ENCODE measurements at places on chromosomes 13 and 19.

DNA sequence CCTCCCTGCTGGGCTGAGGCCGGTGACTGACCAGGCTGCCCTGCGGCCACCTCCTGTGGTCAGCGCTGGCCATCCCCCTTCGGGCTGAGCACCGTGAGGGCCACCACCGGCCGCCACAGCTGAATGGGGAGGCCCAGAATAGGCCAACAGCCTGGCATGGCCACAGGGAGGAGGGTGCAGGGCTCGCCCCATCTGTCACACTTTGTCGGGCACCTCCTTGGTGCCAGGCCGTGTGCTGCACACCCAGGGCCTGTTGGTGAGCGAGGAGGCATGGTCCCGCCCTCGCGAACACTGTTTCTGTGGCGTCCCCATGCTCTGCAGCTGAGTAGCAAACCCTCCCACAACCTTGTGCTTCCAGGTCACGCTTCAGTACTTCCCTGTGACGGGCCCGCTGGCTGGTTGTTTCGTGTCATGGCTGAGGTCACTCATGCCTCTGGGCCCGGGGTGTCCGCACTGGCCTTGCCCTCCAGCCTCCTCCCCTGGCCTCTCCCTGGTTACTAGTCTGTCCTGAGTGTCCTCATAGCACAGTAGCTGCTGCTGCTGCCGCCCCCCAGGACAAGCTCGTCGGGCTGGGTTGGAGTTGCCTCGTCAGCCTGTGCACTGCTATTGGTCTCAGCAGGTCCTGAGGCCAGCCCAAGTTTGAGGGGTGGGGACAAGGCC is 15.2 kb downstream of the EPN1 start:
- no peak for DNase-seq

- no peak for DNase-seq
Measured at GRCh38 chr13:67048084-67048820, 181.9 kb downstream of the PCDH9 start.

- no peak for DNase-seq
Measured at GRCh38 chr19:49336482-49337266, 1.5 kb downstream of the CD37 start.

DNA sequence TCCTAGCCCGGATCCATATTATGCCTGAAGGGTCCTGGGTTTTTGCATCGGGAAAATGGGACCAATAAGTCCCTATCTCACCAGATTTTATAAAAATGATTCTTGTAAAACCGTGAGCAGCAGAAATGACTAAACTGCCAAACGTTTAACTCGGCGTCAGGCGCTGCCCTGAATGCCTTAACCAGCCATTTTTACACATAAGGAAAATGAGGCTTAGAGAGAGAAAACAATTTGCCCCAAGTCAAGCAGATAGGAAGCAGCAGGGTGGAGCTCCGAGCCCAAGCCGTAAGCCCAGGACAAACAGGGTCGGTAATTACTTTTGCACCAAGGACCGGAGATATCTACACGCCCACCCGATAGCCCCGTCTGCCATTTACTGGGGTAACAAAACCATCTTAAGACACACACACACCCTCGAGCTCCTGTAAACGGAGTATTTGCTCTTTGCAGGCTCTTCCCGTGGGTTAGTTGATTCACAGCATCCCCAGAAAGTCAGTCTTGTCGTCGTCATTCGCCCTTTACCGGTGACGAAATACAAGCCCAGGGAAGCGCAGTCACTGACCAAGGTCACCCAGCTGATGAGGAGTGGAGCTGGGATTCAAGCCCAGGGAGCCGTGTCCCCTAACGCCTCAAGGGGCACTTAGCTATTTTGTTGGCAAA is 16.0 kb upstream of the MRI1 start:
- DNase-seq, result no peak

- no peak for DNase-seq
Measured at GRCh38 chr13:79782541-79783205, 301.7 kb downstream of the NDFIP2 start.

DNA sequence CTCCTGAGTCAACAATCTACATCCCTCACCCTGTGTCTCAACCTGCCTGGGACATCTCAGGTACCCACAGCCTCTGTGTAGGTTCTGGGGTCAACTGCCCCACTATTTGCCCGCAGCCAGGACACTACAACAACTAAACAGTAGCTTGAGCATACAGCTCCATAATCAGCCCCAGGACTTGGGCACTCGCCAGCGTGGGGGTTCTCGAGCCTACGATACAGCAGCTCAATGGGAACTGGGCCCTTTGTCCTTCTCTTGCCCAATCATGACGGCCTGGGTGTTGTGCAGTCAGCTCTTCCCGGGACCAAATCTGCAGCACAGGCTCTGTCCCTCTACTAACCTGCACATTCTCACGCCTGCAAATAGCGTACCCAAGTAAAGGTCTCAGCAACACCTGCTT is 1.3 kb downstream of the ZNF180 start:
- no peak for DNase-seq

- no peak for DNase-seq
Measured at GRCh38 chr13:53382008-53382407, 353.4 kb downstream of the OLFM4 start.

DNA sequence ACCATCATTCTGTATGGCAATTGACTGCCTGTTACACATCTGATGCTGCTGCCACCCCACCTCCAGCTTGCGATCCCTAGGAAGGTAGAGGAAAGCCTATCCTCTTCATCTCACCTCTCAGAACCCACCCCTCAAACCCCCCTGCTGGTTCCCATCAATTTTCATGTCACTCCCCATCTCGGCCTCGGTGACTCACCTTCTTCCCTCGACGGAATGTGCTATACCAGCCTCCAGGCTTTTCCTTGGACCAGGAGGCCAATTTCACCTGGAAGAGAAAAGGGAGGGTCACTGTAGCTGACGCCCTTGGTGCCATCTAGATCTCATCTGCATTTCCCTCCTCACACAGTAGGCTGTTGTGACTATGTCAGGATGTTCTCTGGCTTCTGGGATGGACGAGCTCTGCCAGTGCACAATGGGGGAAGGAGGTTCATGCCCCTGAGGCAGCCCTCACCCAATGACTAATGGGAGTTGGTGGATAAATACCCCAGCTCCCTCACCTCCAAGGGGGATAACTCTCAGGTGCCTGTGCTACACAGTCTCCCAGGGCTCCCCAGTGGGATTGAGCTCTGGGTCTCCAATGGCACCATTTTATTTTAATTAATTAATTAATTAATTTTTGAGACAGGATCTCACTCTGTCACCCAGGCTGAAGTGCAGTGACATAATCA is 26.4 kb upstream of the OLFM2 start:
- no peak for DNase-seq

DNA sequence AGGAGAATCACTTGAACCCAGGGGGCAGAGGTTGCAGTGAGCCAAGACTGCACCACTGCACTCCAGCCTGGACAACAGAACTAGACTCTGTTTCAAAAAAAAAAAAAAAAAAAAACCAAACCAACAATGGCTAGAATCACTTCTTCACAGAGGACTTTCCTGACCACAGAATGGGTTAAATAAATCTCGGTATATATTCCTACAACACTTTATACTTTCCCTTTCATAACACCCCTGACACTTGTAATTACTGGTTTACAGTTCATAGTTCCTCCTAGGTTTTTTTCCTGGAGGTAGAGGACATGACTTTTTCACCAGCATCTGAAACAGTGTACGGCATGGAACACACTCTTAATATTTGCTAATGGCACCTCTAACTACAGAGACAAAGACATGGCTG is 31.4 kb downstream of the ZDHHC20 start:
- no peak for DNase-seq

DNA sequence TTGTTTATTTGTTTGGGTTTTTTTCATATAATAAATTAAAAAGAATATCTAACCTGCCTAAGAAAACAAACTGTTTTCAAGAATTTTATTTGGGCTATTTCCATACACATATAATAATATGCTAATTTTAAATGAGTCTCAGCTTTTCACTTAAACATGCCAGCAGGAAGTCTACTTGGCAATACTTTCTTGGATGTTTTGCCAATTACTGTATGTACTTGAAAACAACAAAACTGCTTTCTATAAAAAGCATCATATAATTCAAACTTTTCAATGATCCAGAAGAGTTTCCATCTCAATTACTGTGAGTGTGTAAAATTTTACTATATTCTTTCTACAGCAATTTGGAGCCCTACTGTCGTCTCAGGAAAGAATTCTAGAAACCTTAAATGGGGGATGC is 961.2 kb downstream of the PCDH17 start:
- no peak for DNase-seq

- no peak for DNase-seq
Measured at GRCh38 chr19:47358936-47359335, 9.8 kb downstream of the DHX34 start.

DNA sequence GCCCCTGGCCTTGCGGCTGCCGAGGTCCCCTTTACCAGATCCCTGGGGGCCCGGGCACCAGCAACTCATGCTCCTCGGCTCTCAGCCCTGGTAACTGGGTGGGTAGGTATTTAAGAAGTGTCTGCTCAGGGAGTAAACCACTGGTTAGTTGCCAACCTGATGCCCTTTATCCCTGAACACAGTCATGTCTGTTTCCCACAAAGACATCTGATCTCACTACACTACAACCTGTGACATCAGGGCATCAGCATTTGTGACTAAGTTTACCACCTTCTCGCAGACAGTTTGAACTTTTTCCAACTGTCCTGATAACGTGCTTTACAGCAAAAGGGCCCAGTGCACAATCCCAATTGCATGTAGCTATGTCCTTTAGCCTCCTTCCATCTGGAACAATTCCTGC is 22.0 kb downstream of the GGACT start:
- no peak for DNase-seq

DNA sequence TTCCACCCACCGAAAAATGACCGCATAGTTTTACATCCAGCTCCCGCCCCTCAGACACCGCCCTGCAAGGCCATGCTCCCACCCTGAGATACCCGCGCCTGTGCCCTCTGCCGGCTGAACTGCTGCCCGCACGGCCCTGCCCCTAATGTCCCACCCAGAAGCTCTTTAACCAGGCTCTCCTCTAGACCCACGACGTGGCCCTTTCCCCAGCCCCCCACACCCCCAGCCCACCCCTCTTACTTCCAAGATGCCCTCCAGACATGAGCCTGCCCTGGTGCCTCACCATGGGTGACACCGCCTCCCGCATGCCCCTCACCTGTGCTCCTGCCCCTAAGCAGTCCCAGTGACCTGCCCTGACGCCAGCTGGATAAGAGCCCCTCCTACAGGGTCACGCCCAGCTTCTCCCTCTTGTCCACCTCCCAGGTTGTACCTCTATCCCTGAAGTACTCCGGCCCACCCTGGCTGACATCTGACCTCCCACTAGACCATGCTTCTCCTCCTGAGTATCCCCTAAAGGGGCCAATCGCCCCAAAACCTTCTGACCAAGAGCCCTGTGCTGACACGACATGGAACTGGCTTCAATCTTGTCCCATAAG is 51.2 kb downstream of the COLGALT1 start:
- no peak for DNase-seq

DNA sequence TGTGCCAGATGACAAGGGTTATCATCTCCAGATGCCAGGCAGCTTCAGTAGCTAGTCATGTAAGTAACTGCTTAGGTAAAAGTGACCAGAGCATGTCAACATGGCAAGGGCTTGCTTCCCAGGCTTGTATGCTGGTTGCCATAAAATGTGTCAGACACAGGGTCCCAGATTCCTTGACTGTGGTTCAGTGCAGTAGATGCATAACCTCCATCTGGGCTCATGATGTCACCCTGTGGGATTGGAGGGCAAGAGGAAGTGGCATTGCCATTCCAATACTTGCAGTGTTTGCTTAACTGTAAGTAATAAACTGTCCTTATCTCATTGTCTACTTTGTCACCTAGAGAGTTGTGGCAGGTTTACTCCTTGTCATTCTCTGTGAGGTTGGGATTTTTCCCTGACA is 226.8 kb downstream of the PCDH17 start:
- DNase-seq, result no peak

GRCh38 chr13:57918086-57918485 is 286.5 kb downstream of the PCDH17 start:
- DNase-seq, result no peak

DNA sequence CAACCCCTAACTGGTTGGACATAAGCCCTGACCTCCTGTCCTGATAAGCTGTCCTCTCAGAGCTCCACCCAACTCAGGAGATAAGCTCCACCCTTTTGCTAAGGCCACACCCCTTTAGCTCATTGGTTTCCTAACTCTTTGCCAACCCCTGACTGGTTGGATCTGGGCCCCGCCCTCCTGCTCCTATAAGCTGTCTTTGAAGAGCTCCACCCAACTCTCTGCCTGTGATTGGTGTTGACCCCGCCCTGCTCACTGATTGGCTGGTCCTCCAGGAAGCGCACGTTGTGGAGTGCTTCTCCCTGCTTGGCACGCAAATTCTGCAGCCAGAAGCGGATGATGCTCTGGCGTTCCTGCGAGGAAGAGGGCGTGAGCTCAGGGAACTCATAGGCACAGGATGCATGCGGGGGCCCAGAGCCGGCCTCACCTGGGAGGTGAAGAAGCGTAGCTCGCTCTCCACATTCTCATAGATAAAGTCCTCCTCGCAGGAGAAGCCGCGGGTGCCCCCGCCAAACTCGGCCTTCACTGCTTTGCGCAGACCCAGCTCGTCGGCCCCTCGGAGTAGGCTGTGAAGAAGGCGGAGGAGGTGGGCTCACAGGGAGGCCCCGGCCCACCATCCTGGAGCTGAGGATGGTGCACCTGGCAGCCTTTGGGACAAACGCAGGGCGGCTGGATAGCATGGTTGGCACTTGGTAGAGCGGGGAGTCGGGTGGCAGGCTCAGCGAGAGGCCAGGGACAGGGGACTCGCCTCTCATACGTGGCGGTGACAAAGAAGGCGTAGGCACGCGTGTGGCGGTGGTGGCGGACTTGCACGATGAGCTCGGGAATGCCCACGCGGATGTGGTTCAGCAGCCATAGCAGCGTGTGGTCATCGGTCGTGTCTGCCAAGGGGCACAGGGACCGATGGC is 1.7 kb downstream of the ANO8 start:
- DNase-seq, result no peak

DNA sequence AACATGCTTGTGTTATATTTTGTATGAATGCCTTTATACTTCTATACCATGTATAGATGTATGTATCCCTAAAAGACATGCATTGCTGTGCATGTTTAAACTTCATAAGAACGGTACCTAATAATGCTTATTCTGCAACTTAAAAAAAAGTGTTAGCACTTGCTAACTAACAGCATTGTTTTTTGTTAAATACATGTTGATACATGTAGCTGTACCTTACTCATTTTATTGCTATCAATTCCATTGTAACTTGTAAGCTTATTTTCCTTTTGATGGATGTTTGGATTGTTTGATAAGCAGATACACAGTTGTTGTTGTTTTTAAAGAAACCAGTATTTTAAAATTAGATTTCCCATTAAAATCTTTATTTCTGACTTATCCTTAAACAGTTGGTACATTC is 53.8 kb downstream of the CDK8 start:
- DNase-seq, result no peak

DNA sequence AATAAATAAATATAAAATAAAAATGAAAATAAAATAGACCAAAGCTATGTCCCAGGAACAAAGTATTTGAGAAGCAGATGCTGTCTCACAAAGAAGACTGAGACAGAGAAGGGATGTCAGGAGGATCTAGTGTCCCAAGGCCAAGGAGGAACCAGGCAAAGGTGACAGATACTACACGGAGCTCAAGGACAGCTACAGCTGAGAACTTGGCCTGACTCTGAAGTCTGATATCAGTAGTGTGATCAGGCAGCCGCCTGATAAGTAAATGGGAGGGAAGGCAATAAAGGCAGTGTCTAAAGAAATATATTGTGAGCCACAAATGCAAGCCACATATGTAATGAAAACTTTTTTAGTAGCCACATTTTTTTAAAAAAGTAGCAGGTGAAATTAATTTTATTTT is 20.4 kb upstream of the NANOS3 start:
- no peak for DNase-seq

GRCh38 chr13:34506796-34507195 is 435.3 kb upstream of the NBEA start:
- DNase-seq, result no peak
